ENCODE measurements at places on chromosomes 6 and 20. TPM values are rescaled to one million over a fixed set of nuclear protein-coding genes. Genes with fewer than 3 reads are reported as not detected.

Gene C20orf141
- total RNA-seq: not detected

Gene SPATS1
- not detected for total RNA-seq

Gene PCK1
- not detected for total RNA-seq

Gene TBXT
- not detected for total RNA-seq

Gene GLP1R
- total RNA-seq: not detected

Gene RAET1E
- total RNA-seq: not detected

Gene OPRL1
- total RNA-seq: 7.3 TPM

Gene PLA2G7
- total RNA-seq: 0.63 TPM

DNA sequence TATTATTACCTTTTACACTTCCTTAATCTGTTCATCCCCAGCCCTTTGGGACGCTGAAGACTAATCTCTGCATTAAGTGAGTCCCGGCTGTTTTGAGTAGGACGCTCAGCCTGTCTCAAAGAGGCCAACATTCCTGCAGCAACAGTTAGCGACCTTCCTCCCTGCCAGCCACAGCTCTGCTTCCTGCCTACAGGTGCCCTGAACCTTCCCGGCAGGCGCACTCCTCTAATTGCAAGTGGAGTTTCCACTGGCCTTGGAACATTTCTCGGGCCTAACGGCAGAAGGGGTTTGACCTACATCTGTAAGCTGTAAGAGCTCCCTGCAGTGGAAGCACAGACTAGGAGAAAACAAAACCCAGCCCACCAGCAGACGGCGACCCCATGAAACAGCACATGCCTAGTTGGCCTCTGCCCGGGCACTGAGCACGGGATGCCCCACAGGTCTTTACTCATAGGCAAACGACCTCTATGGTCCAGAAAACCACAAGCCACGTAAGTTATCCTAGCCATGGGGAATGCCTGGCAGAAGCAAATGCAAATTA lies 137.9 kb downstream of the DTNBP1 start:
- no peak overlapping the region for H3K4me3 ChIP-seq
- H3K27me3 ChIP-seq: no peaks in the 10 kb centered on the region
- peaks cover 79% of the 10 kb centered on the region for H3K36me3 ChIP-seq
- no peaks in the 10 kb centered on the region for H3K4me1 ChIP-seq
- H3K27ac ChIP-seq: no peak overlapping the region

GRCh38 chr20:14790771-14791620 lies 453.6 kb upstream of the FLRT3 start:
- no peaks in the 10 kb centered on the region for H3K4me1 ChIP-seq
- H3K27ac ChIP-seq: no peak overlapping the region
- no peak overlapping the region for H3K4me3 ChIP-seq
- no peak for DNase-seq
- H3K27me3 ChIP-seq: no peaks in the 10 kb centered on the region

DNA sequence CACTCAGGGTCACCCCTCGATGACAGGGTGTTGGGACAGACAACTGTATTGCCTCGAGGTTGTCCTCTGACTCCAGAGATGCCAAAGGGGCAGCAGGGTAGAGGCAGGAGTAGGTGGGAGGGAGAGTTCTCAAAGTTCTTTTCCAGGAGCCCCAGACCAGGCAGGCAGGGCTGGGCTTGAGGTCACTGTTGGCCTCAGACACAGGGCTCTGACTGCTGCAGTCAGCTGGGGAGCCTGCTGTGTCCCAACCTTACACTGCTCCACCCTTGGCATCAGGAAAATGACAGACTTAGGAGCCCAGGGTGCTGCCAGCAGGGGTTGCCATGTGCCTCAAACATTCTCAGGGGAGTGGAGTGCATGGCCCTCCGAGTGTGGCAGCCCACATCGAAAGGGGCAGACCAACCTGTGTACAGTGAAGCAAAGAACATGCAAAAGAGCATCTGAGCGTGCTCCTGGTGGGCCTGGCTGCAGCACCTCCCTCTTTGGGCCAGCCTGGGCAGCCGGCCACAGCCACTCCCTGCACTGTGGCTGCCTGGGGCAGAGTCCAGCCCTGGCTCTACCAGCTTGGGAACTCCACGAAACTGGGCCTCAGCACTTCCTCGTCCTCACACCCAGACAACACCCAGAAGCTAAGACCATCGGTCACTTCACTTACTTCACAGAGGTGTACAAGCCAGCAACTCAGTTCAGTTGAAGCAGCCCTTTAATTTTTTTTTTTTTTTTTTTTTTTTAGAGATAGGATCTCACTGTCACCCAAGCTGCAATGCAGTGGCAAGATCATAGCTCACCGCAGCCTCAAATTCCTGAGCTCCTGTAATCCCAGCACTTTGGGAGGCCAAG lies 24.0 kb downstream of the C6orf132 start:
- H3K27ac ChIP-seq: no peak overlapping the region

- H3K36me3 ChIP-seq: no peaks in the 10 kb centered on the region
- DNase-seq: no peak
- no peaks in the 10 kb centered on the region for H3K27me3 ChIP-seq
- H3K4me1 ChIP-seq: peaks cover 8% of the 10 kb centered on the region
- H3K4me3 ChIP-seq: no peak overlapping the region
Observed at GRCh38 chr6:75937846-75938245, 134.6 kb downstream of the IMPG1 start.

DNA sequence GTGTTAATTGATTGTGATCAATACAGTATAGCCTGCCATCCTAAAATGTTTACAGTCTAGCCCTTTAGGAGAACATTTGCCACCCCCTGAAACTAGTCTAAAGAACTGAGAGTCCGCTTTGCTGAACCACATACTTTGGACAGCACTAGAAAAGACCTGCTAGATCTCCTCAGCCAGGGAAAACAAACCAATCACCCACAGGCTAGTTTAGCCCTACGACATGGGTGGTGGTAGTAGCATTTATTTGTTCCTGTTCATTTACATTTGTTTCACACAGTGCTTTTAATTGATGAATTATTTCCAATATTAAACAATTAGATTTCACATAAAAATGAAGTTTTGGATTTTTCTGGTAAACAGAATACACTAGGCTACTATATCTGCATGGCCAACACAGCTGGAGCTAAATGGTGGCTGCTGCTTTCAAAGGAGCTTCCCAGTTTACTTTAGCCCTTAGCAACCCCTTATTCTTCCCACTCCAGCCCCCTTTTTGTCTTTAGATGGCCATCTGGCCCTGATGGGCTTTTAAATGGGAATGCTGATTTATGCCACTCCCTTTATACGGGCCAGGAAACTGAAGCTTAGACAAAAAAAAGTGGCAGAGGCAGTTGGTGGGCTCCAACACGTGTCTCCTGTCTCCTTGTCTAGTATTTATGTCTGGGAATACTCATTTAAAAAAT lies 72.4 kb downstream of the ADGRG6 start:
- no peaks in the 10 kb centered on the region for H3K36me3 ChIP-seq
- no peaks in the 10 kb centered on the region for H3K4me1 ChIP-seq
- H3K27me3 ChIP-seq: no peaks in the 10 kb centered on the region
- no peak overlapping the region for H3K4me3 ChIP-seq

- DNase-seq: no peak
- peaks cover 6% of the 10 kb centered on the region for H3K4me1 ChIP-seq
- no peak overlapping the region for H3K27ac ChIP-seq
Observed at GRCh38 chr20:46713957-46714834, 4.7 kb downstream of the SLC2A10 start.

DNA sequence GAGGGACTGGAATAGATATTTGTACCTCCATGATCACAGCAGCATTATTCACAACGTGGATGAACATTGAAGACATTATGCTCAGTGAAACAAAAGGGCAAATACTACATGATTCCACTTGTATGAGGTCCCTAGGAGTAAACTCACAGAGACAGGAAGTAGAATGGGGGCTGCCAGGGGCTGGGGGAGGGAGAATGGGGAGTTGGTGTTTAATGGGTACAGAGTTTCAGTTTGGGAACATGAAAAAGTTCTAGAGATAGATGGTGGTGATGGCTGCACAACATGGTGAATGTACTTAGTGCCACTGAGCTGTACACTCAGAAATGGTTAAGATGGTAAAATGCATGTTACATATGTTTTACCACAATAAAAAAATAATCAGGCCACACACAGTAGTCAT lies 164.3 kb upstream of the RREB1 start:
- no peak overlapping the region for H3K27ac ChIP-seq
- no peak overlapping the region for H3K4me3 ChIP-seq
- H3K36me3 ChIP-seq: no peaks in the 10 kb centered on the region

DNA sequence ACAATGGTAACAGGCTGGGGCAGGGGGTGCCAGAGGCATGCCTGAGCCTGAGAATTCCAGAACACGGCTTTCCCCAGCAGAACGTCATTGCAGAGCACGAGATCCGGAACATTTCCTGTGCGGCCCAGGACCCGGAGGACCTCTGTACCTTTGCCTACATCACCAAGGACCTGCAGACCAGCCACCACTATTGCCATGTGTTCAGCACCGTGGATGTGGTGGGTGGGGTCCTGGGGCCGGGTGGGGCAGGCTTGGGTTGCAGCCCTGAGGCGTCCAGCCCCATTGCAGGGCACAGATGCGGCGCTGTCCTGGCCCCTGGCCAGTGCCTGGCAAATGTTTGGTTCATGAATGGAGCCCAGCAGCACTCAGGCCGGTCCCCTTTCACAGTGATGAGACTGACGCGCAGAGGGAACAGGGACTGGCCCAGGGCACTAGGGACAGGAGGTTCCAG lies 57.1 kb downstream of the TCP11 start:
- H3K27ac ChIP-seq: no peak overlapping the region
- no peak overlapping the region for H3K4me3 ChIP-seq
- H3K4me1 ChIP-seq: no peaks in the 10 kb centered on the region
- DNase-seq: no peak

- no peak for DNase-seq
- H3K27ac ChIP-seq: no peak overlapping the region
- H3K27me3 ChIP-seq: no peaks in the 10 kb centered on the region
- H3K4me1 ChIP-seq: no peaks in the 10 kb centered on the region
Observed at GRCh38 chr20:54346276-54346675, 129.1 kb upstream of the DOK5 start.

GRCh38 chr6:34574647-34575293 lies 18.6 kb upstream of the SPDEF start:
- H3K4me3 ChIP-seq: no peak overlapping the region
- no peak overlapping the region for H3K27ac ChIP-seq
- H3K27me3 ChIP-seq: no peaks in the 10 kb centered on the region
- H3K4me1 ChIP-seq: no peaks in the 10 kb centered on the region
- no peak for DNase-seq
- no peaks in the 10 kb centered on the region for H3K36me3 ChIP-seq

- H3K27me3 ChIP-seq: no peaks in the 10 kb centered on the region
- H3K4me3 ChIP-seq: no peak overlapping the region
- H3K27ac ChIP-seq: no peak overlapping the region
- no peak for DNase-seq
- no peaks in the 10 kb centered on the region for H3K4me1 ChIP-seq
Observed at GRCh38 chr6:1088492-1089001, 223.4 kb upstream of the FOXQ1 start.

DNA sequence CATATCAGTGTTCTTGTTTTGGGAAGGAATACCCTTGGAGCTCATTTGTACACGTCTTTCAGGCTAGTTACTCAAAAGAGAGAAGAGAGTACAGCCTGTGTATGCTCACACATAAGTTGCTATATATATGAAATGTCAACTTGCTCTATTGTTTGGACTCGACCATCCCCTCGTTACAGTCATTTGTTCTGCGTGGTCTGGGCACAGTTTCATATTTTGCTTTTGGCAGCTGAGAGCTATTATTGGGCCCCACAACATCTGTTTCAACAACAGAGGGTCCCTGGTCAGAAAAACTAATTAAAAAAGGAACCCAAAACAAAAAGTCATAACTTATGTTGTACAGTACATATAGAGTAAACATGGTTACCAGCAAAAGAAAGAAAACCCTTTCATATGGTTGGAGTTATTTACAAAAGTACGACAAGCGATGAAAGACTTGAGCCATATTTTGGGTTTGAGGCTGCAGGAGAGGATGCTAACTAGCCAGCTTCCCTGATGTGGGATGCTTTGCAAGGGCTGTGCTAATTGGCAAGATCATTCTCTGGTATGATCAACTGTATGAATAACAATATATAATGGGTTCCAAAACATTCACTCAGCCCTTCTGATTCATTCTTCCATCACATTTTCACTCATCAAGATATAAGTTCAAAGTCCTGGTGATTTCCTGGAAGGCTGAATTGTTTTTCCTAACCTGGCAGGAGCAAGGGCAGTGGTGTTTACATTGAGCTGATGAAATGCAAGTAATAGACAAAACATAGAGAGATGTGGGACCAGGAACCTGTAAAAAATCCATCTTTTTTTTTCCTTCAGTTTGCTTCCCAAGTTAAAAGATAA lies 137.9 kb downstream of the RPS12 start:
- H3K36me3 ChIP-seq: no peaks in the 10 kb centered on the region
- H3K27ac ChIP-seq: no peak overlapping the region
- H3K27me3 ChIP-seq: peaks cover 5% of the 10 kb centered on the region
- DNase-seq: no peak

DNA sequence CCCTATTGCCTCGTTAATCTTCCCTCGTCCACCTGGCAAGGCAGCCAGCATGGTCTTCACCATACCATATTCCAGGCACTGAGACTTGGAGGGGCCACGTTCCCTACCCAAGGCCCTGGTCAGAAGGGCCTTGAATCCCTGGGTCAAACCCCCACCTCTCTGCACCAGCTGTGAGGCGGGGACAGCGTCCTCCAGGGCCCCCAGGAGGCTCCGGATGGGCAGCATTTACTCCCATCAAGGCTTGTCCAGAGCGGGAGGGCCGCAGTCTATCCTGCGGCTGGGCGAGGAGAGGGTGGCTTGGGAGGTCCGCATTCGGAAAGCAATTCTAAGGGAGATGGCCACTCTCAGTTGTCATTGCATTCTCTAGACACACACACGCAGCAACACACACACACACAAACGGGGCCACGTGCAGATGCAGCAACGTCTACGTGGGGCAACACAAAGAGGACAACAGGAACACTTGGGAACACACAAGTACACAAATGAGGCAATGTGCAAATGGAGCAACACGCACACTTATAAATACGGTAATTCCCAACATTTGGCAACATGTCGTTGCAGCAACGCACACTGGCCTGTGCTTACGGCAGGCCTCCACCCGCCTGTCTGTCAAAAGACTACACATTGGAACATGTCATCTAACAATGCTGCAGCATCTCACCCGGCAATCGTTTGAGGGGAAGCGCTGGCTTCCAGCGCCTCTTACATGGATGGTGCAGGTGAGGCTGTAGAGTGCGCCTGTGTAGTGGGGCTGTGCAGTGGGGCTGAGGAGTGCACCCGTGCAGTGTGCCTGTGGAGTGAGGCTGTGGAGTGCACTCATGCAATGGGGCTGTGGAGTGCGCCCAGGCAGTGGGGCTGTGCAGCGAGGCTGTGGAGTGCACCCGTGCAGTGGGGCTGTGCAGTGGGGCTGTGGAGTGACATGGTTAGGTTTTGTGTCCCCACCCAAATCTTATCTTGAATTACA lies 12.9 kb upstream of the NTSR1 start:
- peaks cover 3% of the 10 kb centered on the region for H3K27me3 ChIP-seq
- no peaks in the 10 kb centered on the region for H3K36me3 ChIP-seq
- no peak overlapping the region for H3K27ac ChIP-seq
- H3K4me1 ChIP-seq: no peaks in the 10 kb centered on the region

DNA sequence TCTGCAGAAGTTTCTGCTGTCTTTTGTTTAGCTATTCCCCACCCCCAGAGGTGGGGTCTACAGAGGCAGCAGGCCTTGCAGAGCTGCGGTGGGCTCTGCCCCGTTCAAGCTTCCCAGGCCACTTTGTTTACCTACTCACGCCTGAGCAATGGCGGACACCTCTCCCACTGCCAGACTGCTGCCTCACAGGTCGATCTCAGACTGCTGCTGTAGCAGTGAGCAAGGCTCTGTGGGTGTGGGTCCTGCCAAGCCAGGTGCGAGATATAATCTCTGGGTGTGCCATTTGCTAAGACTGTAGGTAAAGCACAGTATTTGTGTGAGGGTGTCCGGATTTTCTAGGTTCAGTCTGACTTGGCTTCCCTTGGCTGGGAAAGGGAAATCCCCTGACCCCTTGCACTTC lies 23.6 kb upstream of the ZNF337 start:
- no peaks in the 10 kb centered on the region for H3K36me3 ChIP-seq
- no peak overlapping the region for H3K27ac ChIP-seq
- H3K4me3 ChIP-seq: no peak overlapping the region
- H3K27me3 ChIP-seq: no peaks in the 10 kb centered on the region

Measured in B cell (primary cell).